Right forelimb (tissue), 1 donor: ENCODE measurements at places on chromosomes 2 and 18.
A peak's percentile ranks its signal among the peaks of the same experiment; 100 is the strongest.

DNA sequence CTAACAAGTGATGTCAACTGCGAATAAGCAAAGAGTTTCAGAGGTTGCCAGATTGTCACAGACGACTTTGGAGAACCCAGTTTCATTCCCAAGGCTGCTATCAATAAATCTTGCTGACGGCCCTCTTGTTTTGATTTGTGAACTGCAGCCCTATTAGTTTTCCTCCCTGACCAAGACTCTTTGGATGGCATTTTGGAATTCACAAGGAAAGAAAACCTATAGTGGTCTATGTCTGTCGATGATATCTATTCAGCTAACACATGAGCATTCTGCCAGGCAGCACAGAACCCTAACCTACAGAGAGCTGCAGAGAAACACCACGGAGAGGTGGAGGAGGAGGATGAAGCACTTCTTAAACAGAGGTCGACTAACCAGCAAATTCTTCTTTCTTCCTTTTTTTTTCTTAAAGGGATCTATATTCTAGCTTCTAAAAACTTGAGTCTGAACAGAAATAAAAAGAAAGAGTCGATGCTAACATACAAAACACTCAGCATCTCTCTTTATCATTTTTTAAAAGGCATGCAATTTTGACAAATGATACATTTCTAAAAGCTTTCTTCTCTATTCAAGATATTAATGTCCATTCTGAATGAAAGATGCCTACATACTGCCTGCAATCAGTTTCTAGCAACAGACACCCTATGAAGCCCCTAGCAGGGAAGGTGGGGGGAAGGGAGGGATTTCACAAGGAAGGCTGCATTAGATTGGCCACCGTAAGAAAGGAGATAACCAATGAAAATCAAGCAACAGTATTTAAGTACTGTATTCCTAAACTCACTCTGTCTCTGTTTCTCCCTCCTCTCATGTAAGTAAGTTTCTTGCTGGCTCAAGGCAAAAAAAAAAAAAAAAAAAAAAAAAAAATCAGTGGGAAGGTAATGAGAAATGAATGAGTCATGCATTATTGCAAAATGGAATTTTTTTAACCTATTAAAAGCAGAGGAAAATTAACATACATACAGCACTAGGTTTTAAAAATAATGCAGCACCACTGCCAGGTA lies 83.0 kb upstream of the CHRNA1 start:
- DNase-seq = peak; percentile 45

GRCh38 chr2:72023678-72024390 lies 123.8 kb downstream of the CYP26B1 start:
- DNase-seq = peak; percentile 13

DNA sequence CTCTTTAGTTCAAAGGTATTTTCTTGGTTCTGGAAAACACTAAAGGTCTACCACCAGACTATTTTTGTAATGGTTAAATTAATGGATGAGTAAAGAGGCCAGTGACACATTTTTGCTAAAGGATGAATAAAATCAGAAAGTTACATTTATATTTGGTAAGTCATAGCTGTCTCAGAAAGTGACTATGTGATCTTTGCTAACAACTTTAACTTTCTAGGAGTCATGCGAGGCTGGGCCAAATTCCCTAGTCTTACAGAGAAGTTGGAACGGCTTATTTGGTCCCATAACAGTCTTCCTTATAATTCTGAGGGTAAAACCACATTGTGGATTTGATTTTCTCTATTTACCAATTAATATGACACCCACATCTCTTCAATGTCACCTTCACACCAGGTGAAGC lies 198.1 kb downstream of the PDE1A start:
- no peak for DNase-seq

GRCh38 chr2:10432311-10433181 lies 15.6 kb downstream of the ODC1 start:
- DNase-seq = no peak

DNA sequence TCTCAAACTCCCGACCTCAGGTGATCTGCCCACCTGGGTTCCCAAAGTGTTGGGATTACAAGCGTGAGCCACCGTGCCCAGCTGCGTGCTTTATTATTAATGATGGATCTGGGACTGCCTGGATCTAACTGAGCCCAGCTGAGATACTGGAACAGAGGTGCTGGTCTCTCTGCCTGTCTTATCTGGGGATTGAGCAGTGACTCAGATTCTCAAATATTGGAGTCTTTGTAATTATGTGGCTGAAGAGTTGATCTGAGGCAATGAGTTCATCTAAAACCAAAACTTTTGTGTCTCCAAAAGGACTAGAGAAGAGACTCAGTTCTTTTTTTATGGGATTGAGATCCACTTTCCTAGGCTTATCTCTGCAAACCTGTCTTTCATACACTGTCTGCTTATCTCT lies 16.3 kb downstream of the PLEKHB2 start:
- DNase-seq = no peak

DNA sequence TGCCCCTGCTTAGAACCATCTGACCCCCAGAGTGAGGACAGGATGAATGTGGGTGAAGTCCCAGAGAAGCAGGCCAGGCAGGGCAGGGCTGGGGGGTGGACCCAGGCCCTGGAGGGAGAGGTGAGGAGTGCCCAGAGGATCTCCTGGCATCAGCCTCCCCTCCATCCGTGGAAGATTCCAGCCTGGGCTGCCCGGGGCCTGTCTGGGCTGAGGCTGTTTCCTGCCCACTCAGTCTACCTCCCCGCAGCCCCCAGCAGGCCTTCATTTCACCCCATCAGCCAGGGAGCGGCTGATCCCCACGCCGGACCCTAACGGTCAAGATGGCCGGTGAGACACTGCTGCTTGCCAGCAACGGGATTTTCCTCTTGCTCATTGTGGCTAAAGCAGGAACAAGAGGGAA lies 35.3 kb upstream of the OTOF start:
- DNase-seq = no peak
